ENCODE measurements at places on chromosomes 12 and 14. TPM values are rescaled to one million over a fixed set of nuclear protein-coding genes. Genes with fewer than 3 reads are reported as not detected.

The NELL2 gene
- 20.8 TPM for total RNA-seq

The PLCZ1 gene
- total RNA-seq, result not detected

The PITPNM2 gene
- total RNA-seq, result 15.5 TPM

The HOXC10 gene
- 3.4 TPM for total RNA-seq

The DEPDC4 gene
- total RNA-seq, result 2.5 TPM

The AMIGO2 gene
- total RNA-seq, result 31.0 TPM

The CNTN1 gene
- total RNA-seq, result 33.7 TPM
